ENCODE measurements at places on chromosomes 1 and 21.

DNA sequence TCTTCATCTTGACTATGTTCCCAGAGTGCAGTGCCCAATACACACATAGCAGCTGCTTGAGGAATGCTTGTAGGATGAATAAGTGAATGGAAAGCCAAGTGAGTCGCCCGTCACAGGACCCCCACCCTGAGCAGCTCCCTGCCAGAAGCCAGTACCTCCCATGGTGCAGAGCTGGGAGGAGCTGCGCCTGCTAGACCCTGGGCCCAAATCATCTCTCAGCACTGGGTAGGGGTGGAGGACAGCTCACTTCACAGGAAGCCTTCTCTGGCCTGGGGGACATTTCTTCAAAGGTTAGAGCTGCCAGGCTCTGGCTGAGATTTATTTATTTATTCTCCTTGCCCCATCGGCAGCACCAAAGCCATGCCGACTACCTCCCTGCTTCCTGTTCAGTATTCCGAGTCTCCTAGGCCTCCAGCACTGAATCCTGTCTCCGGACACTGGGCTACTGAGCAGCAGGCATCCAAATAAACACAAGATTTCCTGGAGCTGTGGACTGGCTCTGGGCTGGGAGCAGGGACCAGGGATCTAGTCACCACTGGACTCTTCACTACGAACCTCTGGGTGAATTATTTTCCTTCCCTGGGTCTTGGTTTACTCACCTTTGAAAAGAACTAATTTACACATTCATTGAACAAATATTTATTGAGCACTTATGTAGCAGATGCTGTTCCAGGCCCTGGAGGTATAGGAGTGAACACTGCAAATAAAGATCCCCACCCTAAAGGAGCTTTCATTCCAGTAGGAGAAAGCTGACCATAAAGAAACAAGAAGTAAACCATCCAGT, 187.7 kb downstream of the TRABD2B start:
- no peak for DNase-seq

DNA sequence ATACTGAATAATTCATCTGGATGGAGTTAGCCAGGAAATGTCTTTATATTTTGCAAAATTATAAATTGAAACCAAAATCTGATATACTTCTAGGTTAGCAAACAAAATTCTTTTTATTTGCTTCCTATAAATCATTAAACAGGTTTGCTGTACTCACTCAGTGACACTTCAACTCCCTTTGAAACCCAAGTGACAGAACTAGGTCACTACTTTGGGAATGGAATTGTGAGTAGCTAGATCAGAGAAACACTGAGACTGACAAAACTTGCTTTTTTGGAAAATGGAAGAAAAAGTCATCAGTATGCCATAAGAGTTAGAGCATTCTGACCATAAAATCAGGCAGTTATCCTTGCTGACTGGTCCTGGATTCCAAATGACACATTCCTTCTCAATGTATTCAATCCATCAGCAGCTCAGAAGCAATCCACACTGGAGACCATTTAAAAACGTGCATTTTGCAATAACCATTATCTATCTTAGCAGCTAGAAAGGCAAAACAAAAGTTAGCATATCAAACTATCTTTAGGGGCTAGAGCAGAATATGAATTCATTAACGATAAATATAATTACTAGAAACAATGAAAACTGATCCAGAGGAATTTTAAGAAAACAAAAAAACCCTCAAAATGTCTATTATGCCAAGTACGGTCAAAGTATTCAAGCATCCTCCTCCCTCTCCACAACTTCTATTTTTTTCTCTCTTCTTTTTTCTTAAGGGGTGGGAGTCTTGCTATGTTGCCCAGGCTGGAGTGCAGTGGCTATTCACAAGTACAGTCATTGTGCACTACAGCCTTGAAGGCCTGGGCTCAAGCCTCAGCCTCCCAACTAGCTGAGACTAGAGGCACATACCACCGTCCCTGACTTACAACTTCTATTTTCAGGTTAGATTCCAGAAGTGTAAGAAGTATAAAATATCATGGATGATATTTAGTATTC, 60.1 kb downstream of the HNRNPR start:
- no peak for DNase-seq

- DNase-seq: no peak
These were observed 1.4 kb upstream of the TNR start for GRCh38 chr1:175744833-175745232.

DNA sequence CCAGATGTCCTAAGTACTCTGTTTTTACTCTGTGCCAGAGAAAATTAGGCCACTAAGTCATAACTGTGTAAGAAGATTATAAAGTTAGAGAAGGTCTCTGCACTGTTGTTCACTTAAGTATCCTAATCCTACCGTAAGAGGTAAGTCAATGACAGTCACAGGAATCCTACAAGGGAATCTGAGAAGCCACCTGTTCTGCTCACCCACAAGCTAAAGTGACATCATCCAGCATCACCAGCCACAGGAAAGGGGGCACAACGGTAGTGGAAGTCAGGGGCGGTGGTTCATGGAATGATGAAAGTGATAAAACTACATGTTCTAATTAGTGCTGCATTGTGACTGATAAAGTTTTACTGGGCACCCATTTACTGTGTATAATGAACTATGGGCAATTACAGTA, 92.7 kb downstream of the PLD5 start:
- DNase-seq: no peak

GRCh38 chr1:81605023-81605422, 195.7 kb upstream of the ADGRL2 start:
- DNase-seq: no peak

- no peak for DNase-seq
These were observed 387.6 kb downstream of the LTN1 start for GRCh38 chr21:28604946-28605537.

GRCh38 chr1:33502726-33503125, 30.3 kb downstream of the ZSCAN20 start:
- DNase-seq: no peak

Data from femur (tissue), 1 donor.